ENCODE measurements at places on chromosomes 2 and 18.

GRCh38 chr2:22694856-22695255 is 690.1 kb upstream of the KLHL29 start:
- DNase-seq = no peak

DNA sequence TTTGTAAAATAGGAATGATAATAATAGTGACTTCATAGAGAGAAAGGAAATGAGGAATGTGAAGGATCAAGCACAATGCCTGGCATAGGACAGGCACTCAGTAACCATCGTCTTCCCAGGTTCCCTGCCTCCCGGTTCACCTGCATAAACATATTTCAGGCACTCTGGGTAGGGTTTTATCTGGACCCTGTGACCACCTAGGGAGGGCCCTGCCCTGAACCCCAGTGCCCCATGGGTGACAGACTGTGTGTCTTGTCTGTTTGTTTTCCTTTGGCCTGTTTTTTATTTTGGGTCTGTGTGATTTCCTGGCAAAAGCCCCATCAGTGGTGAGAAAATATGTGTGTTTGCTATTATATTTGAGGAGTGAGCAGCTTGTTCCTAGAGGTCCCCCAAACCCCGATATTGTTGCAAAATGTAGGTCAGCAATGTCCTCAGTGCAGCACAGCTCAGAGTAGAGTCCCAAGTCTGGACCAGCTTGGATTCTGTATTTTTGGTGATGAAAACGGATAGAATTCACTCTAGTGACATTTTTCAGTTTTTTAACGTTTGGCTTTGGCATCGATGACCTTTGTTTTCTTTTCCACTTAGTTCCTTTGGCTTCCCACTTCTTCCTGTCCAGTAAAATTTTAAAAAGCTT is 9.6 kb upstream of the NT5C1B start:
- DNase-seq = no peak

DNA sequence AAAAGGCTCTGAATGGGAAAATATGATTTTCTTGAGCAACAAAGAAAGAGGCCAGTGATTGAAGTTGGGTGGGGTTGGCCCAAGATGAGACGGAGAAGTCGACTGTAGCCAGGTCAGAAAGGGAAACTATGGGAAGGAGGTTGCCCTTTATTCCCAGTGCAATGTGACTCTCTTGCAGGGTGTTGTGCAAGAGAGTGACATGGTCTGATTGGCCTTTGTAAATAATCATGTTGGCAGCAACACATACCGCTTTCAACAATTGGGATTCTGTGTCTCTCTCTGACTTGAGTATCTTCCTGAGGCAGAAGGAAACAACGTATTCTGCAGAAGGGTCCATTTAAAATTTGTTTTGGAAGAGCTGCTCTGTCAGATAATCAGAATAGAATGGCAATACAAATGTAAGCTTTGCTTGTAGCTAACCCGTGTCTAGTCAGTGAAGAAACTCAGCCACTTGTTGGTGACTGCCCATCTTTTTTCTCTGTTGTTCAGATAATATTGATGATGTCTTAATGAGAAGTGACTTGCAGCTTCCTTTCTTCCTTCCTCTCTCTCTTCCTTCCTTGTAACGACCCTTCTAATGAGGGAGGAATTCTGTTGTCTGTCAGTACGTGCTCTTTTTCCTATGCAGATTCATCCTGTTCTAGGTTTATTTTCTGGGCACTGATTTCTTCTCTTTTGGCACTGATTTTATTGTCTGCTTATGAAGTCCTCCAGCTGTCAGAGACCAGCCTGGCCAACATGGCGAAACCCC is 311.0 kb upstream of the FAM98A start:
- DNase-seq = no peak

GRCh38 chr18:45528712-45529336 is 86.5 kb upstream of the SLC14A2 start:
- no peak for DNase-seq

Data from CD4-positive, alpha-beta T cell treated with Interferon alpha-2 for 1 hour (primary cell).